GM23248 (cell line): ENCODE measurements at places on chromosomes 13 and 19.
A peak's percentile ranks its signal among the peaks of the same experiment; 100 is the strongest.

GRCh38 chr13:78409172-78409571 is 194.2 kb downstream of the POU4F1 start:
- DNase-seq: no peak

- peak; percentile 89 for DNase-seq
These were observed 520 bp downstream of the ZNF787 start for GRCh38 chr19:56120371-56121179.

DNA sequence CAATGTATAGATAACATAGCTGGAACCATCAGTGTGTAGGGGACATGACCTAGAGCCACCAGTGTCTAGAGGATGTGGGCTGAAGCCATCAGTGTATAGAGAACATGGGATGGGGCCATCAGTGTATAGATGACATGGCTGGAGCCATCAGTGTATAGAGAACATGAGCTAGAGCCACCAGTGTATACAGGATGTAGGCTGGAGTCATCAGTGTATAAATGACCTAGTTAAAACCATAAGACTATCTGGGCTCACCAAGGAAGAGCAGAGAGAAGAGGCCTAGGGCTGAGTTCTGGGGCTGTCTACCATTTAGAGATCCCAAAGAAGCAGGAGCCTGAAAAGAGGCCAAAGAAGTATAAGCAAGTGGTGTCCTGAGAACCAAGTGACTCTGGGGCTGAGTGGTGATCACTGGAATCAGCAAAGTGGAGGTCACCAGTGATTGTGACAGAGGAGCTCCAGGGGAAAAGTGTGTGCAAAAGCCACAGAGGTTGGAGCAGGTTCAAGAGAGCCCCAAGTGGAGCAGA is 41.0 kb downstream of the RFX2 start:
- no peak for DNase-seq

GRCh38 chr19:13033819-13034611 is 38.7 kb downstream of the NFIX start:
- peak; percentile 82 for DNase-seq

- DNase-seq: no peak
These were observed 22.7 kb downstream of the SGCG start for GRCh38 chr13:23203516-23203915.

- no peak for DNase-seq
These were observed 352.5 kb upstream of the ATXN8OS start for GRCh38 chr13:69755101-69755500.

GRCh38 chr13:75725736-75726135 is 89.6 kb downstream of the LMO7 start:
- DNase-seq: no peak

DNA sequence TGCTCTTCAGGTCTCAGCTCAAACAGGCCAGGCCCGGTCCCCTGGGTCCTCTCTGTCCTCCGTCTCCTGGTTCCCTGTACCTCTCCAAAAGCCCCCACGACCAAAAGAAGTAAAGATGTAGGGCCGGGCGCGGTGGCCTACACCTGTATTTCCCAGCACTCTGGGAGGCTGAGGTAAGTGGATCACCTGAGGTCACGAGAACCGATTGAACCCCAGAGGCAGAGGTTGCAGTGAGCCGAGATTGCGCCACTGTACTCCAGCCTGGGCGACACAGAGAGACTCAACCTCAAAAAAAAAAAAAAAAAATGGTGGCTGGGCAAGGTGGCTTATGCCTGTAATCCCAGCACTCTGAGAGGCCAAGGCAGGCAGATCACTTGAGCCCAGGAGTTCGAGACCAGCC is 22.0 kb upstream of the BCL3 start:
- no peak for DNase-seq
